ENCODE measurements at places on chromosomes 13 and 19.
A peak's percentile ranks its signal among the peaks of the same experiment; 100 is the strongest.

DNA sequence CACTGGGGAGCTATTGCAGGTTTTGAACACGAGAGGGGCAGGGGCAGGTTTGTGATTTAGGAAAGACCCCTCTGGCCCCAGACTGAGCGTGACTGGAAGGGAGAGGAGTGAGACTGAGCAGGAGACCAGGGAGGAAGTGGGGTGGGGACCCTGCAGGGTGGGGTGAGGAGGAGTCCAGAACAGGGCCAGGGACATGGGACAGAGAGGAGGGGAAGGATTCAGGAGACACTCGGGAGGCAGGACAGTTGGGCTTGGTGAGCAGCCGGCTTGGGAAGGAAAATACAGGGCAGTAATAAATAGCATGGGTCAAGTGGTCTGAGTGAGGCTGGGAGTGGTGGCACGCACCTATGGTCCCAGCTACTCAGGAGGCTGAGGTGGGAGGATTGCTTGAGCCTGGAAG lies 9.4 kb downstream of the FOSB start:
- DNase-seq = no peak

DNA sequence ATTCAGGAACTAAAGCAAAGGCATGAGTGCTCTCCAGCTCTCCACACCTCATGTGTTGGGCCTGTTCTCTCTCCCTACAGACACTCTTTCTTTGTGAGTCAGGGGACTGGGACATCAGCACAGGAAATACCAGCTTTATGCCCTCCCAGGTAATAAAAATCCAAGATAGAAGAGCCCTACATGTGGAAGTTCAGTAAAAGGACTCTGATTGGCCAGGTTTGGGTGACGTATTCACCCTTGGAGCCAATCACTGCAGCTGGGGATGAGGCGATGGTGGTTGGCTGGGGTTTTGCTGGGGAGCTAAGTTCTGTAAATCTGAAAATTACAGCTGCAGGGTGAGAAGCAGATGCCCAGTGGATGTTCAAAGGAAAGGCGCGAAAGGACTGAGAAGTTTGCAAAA lies 32.5 kb downstream of the CCDC70 start:
- DNase-seq = no peak

DNA sequence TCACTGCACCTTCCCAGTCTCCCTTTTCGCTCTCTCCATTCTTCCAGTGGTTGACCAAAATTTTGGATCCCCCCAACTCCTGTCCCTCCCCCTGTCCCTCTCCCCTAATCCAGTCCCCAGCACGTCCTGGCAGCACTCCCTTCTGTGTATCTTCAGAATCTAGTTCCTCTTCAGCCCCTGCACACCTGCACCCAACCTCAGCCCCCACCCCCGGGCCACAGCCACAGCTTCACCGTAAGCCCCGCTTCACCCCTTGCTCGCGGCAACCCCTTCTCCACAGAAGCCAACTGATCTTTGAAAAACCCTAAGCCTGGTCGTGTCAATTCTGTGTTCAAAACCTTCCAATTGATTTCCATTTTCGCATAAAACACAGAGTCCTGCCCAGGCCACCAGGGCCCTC lies 35.5 kb upstream of the SLC15A1 start:
- DNase-seq = no peak

DNA sequence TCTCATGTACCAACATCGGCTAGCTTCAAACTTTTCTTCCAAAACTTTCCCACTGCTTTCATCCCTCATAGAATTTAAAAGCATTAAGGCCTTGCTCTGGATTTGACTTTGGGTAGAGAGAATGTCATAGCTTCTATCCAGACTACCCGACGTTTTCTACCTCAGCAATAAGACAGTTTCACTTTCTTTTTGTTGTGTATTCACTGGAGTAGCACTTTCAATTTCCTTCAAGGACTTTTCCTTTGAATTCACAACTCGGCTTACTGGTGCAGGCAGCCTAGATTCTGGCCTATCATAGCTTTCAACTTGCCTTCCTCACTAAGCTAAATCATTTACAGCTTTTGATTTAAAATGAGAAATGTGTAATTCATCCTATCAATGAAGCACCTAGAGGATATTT lies 420.4 kb upstream of the GPC6 start:
- no peak for DNase-seq

- DNase-seq = no peak
These were observed 21.7 kb downstream of the BICRA start for GRCh38 chr19:47630594-47630993.

DNA sequence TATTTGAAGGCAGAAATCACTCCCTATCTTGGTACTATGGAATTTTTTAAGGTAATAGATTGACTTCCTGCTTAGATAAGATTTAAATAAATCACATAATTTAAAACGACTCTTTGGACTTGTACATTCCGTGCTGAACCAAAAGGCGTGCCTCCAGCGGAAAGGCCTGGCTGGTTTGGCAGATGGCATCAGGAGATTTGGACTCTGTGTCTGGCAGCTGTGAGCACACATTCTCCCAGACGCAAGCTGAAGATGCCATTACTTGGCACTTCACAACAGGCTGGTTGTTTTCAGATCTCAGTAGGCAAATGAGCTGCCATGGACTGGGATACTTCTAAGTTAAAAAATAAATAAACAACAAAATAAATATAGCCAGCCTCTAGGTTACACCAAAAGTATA lies 104.5 kb upstream of the SLC15A1 start:
- DNase-seq = no peak

- DNase-seq = no peak
These were observed 17.7 kb downstream of the STK24 start for GRCh38 chr13:98559169-98559568.

DNA sequence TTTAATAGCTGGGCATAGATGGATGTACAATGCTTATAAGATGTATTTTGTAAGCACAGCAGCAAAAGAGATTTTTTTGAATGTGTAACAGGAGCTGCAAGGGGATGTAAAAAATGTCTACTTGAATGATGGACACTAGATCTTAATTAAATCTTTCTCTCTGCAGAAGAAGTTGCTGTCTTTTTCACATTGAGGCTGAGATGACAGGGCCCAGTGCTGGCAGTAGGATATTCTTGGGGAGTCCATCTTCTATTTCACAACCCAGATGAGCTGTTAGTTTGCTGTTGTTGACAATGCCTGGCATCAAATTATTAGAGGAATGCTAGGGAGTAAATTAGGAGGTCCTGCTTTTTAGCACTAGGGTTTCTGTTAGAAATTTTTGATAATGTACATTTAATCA lies 698.7 kb downstream of the SLITRK5 start:
- no peak for DNase-seq

DNA sequence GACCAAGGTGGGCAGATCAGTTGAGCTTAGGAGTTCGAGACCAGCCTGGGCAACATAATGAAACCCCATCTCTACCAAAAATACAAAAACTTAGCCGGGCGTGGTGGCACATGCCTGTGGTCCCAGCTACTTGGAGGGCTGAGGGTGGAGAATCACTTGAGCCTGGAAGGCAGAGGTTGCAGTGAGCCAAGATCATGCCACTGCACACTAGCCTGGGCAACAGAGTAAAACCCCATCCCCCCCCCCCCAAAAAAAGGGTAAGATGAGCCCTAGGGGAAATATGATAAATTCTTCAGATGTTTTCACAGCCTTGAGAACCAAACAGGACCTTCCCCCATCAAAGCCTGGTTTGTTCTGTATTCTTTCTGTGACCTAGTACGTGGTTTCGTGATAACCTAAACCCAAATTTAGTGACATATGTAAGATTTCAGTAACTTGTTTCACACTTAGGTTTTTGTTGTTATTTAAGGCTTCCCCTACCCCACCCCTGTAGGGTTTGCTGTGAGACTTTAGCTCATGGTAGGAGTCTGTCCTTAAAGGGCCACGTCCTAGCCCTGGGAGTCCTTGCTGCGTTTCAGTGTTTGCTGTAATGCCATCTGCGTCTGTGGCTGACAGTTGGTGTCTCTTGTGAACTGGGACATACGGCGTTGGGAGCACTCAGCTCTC lies 49.6 kb downstream of the MYO9B start:
- no peak for DNase-seq

GRCh38 chr19:16418597-16418962 lies 53.2 kb downstream of the EPS15L1 start:
- DNase-seq = no peak

- DNase-seq = no peak
These were observed 45.2 kb upstream of the HMGB1 start for GRCh38 chr13:30510811-30511371.

DNA sequence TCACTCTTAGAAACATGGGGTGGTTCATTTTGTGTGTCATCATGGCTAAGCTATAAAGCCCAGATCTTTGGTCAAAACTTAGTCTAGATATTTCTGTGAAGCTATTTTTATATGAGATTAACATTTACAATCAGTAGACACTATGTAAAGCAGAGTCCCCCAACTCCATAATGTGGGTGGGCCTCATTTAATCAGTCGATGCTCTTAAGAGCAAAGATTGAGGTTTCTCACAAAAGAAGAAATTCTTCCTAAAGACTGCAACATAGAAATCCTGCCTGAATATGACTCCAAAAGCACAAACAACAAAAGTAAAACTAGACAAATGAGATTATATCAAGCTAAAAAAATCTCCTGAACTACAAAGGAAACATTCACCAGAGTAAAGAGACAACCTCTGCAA lies 642.2 kb downstream of the DIAPH3 start:
- no peak for DNase-seq

DNA sequence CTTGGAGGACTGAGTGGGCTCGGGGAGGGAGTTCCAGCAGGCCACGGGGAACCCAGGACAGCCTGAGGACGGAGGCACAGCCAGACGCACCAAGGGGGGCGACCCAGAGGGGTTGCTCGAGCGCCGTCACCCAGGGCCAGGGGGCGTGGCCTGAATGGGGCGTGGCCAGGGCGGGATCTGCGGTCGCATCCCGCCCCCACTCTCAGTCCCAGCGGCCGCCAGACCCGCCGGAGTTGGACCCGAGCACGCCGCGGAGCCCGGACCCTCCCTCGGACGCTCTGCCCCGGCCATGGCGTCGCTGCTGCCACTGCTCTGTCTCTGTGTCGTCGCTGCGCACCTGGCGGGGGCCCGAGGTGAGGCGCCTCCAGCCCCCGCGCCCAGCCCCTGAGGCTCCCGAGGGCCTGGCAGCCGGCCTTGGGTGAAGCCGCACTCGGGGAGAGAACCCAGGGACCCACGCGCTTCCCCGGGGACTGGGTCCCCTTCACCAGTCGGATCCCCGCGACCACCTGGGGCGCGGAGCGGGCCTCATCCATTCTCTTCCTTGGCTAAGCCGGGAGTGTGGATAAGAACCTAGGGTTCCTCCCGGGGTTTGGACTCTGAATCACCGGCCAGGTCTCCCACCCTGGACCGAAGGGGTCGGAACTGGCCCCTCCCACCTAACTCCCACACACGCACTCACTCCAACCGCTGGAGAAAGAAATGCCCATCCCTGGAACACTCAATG lies at the start of gene CILP2:
TSS of gene CILP2 (plus strand) at position 205 of the 724 bp plus-strand sequence. CDS start at position 290, 85 bp downstream.
- DNase-seq = no peak

DNA sequence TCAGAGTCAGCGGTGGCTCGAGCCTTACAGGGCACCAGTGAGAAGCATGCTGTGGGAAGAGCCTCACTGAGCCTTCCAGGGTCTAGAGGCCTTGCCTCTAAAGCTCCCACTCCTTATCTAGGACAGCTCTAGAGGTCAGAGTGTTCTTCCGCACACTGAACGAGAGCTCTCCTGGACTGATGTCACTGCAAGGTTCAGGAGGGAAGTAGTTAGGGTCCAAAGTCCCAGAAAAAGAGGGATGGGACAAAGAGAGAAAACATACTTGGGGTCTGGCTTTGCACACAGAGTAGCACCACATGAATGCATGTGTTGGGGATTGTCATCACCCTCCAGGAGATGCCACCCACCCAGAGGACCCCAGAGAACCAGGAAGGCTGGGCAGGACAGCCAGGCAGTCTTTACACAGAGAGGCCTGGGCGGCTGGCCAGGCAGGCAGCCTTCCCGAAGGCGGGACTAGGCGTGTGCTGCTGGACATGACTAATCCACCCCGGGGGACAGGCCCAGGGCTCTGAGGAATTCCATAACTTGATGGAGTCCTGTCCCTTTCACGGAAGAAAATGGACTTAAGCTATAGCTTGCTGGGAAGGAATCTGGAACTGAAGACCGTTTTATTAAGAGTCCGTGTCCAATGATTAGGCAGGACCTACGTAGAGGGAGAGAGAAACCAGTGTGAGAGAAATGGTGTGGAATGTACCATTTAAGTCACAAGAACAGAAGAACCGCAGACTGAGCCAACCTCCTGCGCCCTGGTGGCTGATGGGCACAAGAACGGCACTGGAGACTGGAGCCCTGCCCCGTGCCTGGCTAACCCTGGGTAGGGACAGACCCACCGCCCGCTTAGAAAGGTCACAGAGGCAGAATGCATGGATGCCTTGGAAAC lies 16.6 kb upstream of the EPHX3 start:
- peak; percentile 92 for DNase-seq

- DNase-seq = no peak
These were observed 50.5 kb downstream of the SGCG start for GRCh38 chr13:23231241-23231640.

GRCh38 chr13:30880151-30880855 lies 25.8 kb upstream of the MEDAG start:
- DNase-seq = peak; percentile 53

DNA sequence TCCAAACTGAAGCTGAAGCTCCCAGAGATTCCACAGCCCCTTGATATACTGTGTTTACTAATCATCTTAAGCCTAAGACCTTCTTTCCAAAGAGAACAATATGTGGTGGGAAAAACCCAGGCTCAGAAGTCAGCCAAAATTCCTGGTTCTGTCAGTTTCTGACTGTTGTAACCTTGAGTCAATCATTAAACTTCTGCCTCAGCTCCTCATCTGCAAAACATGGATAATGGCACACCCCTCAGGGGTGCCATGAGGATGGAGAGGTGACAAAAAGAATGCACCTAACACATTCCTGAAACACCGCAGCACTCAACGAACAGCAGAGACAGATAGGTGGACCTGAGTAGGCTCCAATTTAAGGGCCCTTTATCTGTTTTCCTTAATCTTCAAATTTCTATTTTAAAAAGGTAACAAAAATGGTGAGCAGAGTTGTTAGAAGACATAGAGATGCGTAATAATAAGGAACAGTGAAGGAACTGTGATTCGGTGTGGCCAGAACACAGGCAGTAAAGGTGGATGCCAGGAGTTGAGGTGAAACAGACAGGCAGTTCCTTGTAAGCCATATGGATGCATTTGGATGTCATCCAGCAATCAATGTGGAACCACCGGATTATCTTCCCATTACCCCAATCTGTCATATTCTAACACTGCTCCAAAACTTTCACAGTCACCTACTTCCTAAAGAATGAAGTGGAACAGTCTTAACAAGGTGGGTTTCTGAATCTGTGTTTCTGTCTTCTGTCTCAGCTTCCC lies 56.6 kb upstream of the DOCK9 start:
- no peak for DNase-seq

DNA sequence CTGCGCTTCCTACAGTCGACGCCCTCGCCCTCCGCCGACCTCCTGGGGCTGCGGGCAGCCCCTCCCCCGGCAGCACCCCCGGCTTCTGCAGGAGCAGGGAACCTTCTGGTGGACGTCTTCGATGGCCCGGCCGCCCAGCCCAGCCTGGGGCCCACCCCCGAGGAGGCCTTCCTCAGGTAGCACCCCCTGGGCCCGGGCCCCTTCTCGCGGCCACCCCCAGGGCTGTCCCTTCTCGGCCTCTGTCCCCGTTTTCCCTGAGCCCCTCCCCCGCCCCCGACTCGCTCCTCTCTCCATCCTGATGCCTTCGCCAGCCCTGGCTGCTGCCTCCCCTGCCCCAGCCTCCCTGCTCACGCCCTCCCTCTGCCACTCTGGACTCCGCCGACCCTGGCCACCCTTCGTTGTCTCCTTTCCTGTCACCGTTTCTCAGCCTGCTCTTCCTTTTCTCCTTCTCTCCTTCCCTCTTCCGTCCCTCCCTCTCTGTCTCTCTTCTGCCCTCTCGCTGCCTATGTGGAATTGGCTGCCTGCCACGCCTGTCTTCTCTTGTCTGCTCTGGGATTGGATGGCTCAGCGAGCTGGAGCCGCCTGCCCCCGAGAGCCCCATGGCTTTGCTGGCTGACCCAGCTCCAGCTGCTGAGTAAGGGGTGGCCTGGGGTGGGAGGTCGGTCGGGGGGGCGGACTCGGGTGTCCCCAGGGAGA lies 11.0 kb downstream of the FUZ start:
- peak; percentile 93 for DNase-seq

All from coronary artery (tissue), 2 donors.